ENCODE measurements at places on chromosomes 3 and 15.
A peak's percentile ranks its signal among the peaks of the same experiment; 100 is the strongest.

- peak; percentile 63 for DNase-seq
Measured at GRCh38 chr3:158313338-158313927, 203.5 kb downstream of the RSRC1 start.

DNA sequence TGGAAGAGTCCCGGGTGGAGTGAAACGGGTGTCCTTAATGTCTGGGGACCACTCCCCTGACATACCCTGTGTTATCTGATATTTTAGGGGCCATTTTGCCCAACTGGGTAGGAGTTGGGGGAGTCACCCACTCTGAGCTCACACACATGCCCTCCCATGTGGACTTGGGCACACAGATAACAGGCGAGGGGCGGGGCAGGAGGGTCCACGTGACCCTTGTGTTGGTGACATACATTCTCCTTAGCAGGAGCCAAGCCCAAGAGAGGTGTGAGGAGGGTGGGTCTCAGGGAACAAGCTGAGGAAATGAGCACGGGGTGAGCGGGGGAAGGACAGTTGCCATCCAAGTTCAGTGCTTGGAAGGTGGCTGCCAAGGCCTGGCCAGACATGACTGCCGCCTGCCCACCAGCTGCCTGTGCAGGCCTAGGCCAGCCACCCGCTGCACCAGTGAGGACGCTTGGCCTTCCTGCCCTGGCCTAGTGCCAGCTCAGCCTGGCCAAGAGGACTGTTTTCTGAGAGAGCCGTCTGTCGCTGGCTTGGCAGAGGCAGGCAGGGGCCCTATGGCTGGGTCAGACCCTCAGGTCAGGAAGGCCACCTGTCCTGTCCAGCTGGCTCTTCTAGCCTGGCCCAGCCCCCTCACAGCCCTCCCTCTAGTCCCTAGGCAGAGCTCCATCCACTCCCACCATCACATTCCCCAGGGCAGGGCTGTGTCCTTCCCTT, 31.3 kb upstream of the TMEM115 start:
- DNase-seq, result no peak

DNA sequence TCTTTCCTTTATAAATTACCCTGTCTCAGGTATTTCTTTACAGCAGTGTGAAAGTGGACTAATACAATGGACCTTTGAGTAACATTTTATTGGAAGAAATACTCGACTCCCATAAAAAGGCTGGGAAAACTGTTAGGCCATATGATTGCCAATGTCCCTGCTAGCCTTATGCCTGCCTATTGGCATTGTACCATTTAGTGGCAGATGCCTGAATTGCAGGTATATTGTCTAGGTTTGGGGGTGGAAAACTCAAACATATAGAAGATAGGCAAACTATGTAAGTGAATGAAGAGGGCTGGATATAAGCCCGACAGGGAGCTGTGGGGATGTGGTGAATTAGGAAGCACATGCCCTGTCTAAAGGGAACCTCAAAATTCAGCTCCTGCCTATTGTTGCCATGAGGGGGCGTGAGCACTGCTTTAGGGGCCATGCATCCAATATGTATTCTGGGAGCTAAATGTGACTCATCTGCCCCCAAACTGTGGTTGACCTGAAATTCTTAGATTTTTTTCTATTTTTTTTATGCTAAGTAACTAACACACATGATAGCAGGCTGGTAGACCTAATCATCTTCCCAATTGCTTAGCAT, 65.2 kb upstream of the TRA2B start:
- DNase-seq, result no peak

GRCh38 chr3:72745146-72745999, 102.9 kb downstream of the SHQ1 start:
- peak; percentile 87 for DNase-seq

GRCh38 chr3:878746-879145, 214.1 kb upstream of the CNTN6 start:
- no peak for DNase-seq

- no peak for DNase-seq
Measured at GRCh38 chr3:69806735-69807438, 67.6 kb downstream of the MITF start.

DNA sequence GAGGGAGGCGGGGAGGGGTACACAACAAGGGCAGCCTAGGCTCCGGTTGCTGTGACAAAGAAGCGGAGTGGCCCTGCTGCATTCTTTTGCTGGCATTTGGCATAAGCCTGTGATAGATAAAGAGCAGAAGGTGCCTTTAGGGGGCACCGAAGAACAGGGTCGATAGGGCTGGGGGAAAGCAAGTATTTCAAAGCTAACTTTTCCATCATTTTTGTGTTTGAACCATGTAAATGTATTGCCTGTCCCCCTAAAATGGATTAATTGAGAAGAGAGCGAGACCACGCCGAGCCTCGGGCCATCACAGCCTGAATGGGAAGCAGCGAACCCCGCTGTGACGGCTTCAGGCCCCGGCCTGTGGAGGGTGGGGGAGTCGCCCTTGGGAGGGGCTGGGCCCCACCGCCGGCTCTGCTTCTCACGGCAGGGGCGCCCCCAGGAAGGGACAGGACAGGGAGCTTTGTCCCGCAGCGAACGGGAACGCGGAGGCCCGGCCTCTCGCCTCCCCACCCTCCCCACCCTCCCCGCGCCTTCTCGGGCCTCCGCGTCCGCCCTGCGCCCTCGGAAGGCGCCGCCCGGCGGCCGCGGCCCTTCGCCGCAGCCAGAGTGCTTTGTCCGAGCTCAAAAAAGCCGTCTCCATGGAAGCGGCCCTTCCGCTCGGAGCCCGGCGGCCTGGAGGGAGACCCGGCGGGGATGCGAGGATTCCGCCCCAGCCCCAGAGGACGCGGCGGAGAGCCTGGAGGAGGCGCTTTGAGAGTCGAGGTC, 32.4 kb upstream of the ALDH1L1 start:
- peak; percentile 53 for DNase-seq

DNA sequence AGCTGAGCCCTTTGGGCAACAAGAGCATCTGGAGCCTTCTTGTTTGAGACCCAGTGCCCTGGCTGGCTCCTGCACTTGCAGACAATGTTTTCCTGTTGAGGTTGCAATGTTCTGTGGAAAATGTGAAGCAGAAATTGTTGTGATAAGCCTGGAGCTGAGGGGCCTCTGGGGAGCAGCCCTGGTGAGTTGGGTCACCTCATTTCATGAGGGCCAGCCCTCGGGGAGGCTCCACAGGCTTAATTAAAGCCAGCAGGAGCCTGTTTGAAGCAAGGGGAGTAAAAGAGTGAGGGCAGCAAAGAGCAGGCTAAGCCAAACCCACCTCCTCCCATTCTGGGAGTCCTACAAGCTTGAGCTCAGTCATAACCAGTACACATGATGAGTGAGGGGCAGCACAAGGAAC, 154.3 kb downstream of the ALDH1A2 start:
- no peak for DNase-seq

DNA sequence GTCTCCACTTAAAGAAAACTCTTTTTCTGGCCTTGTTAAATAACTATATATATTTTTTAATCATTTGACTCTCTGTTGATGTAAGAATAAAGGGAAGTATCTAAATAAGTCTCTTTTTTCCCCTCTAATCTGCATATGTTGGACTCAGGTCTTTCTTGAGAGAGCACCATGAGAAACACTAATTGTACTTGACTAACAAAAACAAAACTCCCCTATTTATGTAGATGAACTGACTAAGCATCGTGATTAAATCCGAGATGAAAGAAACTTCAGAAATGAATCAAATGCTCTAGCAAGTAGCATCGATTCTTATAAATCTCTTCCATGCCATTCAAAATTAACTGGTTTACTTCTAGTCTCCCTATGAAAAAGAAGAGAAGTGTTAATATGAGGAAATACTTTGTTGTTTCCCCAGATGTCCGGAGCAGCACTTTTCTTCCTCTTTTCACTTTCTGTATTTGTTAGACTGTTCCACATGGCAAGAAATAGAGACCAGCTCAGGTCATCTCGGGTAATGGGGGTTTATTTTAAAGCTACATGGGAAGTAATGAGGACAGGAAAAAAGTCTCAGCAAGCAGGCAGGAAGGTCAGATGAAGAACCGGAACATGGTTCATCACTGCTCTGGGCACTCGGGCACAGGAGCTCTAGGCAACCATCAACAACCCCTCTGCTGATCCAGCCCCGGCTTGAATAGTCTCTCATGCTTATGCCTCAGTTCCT, 288.3 kb downstream of the CNTN6 start:
- no peak for DNase-seq

DNA sequence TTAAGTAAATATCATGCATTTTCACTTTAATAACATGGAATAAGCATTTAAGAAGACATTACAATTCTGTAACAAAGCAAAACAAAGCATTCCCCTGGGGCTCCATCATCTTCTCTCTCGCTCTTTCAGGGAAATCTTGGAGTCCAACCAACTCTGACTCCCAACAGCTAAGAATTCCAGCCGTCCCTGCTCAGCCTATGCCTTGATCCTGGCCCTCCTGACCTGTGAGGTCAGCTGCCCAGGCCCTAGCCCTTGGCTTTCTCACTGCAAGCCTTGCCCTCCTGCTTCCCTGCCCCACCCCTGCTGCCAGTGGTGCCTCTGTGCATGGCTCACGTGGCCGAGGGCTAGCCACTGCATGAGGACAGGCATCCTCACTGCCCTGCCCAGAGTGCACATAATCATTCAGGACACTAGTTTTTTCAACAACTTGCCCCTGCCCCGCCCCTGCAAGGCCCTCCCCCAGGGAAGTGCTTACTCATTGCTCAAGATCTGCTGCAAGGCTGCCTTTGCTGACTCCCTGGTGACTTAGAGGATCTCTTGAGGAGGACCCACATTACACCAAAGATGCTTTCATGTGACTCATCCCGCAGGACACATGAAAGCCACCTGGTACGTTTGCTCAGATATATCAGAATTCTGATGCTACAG, 37.6 kb downstream of the MTMR10 start:
- DNase-seq, result peak; percentile 17

DNA sequence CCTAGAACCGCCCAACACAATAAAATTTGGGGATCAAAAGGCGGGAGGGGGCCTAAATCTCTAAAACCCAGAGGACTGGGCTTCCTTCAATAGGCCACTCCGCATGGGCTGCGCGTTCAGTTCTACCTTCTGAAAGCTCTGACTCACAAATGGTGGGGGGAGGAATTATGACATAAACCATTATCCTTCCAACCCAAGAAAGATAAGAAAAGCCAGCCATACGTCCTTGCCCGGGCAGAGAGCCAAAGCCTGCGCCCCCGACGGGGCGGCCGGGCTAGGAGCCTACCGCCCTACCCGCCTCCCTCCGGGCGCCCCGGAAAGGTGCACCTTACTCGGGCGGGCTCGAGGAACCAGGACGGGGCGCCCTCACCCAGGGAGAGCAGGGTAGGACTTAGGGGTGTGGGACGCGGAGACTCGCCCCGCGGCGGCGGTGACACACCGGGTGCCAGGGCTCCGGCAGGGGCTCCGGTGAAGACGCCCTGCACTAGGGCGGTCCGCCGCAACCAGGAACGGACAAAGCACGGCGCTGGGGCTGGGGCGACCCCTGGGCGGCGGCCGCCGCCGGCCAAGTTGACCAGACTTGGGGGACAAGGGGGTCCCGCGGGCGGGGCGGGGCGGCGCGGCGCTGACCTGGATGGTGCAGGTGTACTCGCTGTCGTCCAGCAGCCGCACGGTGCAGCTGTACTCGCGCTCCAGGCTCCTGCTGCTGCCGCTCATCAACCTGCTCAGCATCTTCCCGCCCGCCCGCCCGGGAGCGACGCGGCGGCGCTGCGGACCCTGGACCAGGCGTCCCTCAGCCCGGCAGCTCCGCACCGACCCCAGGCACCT, 534 bp downstream of the FRMD5 start:
- DNase-seq, result peak; percentile 61

GRCh38 chr15:94131875-94132274, 99.5 kb upstream of the MCTP2 start:
- DNase-seq, result no peak

DNA sequence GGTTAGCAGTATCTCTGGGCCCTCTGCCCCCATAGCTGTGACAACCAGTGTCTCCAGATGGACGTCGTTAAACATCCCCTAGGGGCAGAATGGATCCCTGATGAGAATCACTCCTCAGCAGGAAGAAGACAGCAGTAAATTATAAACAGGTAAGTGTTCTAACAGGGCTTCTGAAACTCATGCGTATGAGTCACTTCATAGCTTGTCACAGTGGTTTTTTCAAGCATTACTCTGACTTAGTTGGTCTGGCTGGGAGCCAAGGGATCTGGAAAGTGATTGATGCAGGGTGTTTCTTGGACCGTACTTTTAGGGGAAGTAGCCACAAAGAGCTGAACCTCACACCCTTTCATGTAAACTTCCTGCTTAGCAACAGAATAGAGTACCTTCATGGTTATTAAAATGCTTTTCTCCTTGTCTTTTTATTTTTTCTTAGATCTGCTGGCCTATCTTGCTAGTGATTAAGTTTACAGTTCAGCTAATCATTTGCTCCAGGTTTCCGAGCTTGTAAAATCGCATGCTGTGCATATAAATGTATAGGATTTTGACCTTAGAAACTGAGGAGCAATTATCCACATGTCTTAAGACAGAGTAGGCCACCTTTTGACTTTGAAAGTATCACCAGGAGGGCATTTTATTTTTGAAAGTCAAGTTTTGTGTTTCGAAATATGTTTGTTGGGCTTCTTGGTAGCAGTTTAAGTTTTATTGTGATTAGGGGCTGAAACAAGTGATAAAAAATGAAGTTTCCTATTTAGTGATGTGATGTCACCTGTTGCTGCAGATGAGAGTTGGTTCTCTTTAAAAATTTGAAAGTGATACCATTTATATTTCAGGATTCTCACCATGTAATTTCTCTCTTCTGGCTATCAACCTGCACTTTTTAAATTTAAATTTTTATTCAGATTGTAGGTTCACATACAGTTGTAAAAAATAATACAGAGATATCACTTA, 333.9 kb downstream of the PTPRG start:
- peak; percentile 44 for DNase-seq

DNA sequence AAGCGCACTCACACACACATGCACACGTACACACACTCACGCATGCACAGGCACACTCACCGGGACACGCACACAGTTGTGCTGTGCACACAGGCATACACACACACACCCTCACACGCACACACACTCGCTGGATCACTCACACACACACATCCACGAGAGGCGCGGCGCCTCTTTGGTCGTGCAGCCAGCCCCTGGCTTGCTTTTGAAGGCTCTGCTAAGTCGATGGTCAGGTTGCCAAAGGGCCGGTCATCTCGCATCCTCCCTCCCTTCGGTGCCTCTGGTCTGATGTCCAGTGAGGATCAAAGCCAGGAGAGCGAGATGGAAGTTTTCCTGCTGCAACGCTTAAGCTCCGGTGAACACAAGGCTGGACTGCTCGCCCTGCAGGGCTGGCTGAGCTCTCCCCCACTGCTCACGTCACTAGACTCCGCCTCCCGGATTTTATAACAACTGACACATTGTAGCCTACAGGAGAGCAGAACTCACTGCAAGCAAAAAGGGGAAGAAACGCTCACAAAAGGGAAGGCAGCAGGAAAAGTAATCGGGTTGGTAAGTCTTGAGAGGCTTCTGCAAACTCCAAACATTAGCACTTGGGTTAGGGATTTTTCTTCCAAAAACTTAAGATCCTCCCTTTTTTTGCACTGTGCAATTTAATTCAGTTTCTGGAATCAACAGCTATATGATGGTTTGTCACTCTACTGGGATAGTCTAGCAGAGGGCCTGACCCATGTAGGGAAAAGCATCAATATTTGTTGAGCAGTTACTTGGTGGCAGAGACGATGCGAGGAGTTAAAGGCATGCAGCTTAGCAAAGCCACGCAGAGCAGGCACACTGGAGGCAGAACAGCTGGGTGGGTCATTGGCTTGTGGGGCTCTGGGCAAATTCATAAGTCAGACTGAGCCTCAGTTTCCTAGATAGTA, at the start of gene SRGAP3:
Gene SRGAP3 (minus strand): TSS at position 374 of the 920 bp plus-strand sequence. CDS start 695 bp downstream, outside the sequence.
- peak; percentile 89 for DNase-seq

GRCh38 chr3:76383781-76384180, 598.4 kb upstream of the ZNF717 start:
- peak; percentile 79 for DNase-seq

- DNase-seq, result no peak
Measured at GRCh38 chr15:26521691-26522198, 251.1 kb downstream of the GABRB3 start.
